ENCODE measurements at places on chromosomes 3 and 15.

DNA sequence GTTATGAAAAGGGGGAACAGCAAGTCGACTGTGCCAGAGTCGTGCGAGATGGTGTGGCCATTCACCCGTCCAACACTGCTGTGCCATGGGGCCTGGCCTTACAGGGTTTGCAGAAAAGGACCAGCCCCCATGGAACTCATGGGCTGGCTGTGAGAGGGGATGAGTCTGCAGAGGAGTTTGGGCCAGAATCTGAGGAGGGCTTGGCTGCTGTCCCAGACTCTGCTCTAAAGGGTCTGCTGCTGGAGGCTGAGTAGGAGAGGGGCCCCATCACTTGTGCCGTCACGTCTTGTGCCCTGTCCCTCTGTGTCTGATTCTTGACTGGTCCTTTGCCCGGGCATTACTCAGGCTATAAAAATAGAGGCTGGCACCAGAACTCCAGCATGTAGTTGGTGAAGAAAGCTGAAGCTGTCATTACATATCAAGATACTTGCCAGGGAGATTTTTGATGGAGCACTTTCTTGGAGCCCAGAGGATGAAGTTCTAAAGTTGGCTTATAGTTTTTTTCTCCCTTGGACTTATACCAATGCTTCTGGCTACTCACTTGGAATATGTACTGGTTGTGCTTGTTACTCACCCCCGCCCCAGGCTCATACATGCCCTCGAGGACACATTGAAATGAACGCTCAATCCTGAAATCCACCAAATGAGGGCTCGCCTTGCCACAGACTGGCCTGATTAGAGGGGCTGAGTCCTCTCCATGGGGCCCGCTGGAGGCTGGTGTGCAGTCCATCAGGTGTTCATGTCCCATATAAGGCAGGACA is 10.2 kb downstream of the PXYLP1 start:
- DNase-seq, result no peak

DNA sequence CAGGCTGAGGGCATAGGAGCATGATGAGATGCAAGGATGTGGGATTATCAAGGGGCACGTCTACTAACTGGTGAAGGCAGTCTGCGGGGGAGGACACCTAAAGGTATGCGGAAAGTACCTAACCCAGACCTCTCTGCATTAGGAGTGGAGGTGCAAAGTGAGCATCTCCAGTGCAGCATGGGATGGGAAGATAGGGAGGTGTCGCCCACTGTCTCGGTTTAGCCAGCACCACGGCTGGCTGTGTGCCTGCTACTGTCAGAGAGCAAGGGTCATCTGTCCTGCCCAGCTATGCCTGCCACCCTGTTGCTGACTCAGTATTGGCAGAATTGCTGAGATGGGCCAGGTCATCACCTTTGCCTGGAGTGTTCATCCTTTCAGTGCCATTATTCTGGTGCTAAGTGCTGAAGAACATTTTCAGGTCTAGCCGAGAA is 40.1 kb downstream of the OXNAD1 start:
- DNase-seq, result peak; percentile 46

DNA sequence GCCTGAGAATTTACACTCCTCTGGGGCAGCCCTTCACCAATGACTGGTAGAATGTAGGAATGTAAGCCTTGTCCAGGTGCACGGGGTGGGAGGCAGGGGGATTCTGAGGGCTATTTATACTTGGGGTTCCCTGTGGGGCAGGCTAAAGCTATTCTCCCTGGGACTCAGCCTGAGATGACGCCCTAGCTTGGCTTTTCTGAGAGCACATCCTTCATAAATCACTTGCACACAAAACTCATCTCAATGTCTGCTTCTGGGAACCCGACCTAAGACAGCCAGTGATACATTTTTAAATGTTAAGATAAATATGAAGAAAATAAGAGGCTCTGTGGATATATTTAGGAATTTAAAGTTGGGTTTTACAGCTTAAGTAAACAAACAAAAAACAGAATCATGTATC is 16.6 kb downstream of the TMEM158 start:
- DNase-seq, result no peak

- no peak for DNase-seq
Observed at GRCh38 chr3:135056733-135057310, 261.8 kb downstream of the EPHB1 start.

- no peak for DNase-seq
Observed at GRCh38 chr3:151320131-151320530, 3.5 kb upstream of the GPR87 start.

DNA sequence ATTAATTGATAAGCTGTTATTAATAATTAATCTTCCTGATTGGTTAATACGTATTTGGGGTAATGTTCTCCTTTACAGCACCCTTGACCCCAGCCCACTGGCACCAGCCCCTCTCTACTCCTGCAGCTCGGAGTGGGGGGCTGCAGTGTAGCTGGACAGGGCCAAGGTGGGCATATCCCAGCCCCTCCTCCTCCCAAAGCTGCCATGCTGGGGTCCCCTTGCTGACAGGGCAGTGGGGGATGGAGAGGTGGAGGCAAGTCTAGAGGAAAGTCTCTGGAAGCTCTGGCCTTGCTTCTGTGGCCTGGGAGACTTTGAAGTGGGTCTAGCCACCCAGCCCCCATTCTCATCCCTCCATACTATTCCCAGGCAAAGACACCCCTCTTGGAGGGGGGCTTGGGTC is 35.8 kb downstream of the HCN4 start:
- DNase-seq, result no peak

DNA sequence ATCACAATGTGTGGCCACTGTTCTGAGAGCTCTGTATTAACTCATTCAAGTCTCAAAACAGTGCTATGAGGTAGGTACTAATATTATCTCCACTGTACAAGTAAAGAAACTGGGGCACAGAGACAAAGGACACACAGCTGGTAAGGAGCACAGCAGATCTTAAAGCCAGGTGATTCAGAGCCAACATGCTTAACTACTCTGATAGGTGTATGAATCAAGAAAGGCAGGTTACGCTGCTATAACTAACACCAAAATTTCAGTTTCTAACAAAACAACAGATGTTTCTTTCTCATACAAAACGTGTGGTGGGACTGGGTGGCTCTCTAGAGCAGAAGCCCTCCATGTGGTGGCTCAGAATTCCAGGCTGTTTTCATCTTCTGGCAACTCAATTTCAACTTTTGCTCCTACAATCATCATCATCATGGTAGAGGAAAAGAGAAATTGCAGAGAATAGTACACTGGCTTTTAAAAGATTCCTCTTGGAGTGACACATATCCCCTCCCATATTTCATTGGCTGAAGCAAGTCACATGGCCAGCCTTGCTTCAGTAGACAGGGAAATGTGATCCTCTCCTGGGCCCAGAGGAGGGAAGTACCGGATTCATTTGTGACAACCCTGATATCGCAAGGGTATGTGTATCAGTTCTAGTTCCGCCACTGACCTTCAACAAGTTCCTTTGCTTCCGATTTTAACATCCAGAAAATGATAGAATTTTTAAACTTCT is 126.2 kb upstream of the PTX3 start:
- DNase-seq, result no peak

DNA sequence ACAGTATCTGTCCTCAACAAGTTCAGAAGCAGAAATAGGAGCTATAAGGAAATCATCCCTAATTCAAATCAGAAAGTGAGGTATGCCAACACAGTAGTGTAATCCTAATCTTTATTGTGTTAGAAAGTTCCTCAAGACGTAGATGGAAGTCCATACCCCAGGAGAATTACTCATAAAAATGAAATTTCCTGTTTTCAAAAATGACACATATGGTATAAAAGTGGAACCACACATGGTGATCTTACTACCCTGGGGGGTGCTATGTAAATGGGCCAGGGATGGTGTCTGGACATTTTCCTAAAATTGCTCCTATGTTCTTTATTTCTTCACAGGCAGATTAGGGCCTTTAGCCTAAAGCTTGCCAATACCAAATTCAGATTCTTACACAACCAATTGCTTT is 204.1 kb downstream of the ARRDC4 start:
- DNase-seq, result no peak

- no peak for DNase-seq
Observed at GRCh38 chr3:159668990-159669476, 319.6 kb upstream of the IL12A start.

DNA sequence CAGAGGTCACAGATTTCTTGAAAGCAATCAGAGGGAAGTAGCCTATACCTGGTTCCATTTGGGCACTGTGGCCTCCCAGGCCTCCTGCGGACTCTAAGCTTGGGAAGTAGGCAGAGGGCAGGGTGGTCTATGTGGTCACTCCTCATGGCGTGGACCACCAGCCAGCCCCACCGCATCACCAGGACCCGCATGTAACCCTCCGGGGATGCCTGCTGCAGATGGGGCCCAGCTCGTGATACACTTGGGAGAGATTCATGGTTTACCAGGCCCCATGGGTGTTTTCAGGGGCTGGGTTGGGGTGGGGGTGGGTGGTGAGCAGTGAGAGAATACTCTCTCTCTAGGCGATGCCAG is 123.7 kb downstream of the ASB7 start:
- no peak for DNase-seq

DNA sequence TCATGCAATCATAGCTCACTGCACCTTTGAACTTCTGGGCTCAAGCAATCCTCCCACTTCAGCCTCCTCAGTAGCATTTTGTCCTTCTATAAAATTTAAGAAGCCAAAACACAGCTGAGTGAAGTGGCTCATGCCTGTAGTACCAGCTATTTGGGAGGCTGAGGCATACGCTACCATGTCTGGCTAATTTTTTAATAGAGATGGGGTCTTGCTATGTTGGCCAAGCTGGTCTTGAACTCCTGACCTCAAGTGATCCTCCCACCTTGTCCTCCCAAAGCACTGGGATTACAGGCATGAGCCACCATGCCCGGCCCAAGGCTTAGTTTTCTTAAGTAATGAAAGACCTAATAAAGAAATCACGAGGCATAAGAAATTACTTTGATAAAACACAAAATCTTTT is 14.7 kb upstream of the FNDC3B start:
- no peak for DNase-seq

DNA sequence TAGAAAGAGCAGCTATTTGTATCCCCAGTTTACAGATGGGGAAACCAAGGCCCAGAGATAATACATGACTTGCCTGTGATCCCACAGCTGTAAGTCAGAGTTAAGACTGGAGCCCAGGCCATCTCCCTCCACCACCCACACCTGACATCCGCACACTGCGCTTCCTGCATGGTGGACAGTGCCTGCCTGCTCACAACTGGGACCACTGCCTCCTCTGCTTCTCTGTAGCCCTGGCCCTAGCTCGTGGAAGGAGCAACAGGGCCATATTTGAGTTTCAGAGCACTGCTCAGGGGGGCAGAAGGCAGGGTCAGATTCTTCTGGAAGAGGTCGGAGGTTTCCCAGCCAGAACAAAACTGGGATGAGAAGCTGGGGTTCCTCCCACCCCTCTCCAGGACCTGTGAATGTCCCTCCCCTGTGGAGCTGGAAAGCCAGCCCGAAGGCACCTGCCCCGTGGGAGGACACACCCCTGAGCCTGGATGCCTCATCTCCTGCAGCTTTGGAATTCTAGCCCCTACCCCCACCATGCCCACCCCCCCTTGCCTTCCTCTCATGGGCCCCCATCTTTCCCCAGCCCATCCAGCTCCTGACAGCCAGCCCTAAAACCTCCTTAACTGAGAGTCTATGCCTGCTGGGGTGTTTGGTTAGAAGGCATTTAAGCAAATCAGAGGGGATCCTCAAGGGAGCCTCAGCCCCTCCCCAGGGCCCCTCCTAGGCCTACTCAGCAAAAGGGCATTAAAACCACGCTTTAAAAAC is 100.1 kb downstream of the TPRA1 start:
- no peak for DNase-seq

DNA sequence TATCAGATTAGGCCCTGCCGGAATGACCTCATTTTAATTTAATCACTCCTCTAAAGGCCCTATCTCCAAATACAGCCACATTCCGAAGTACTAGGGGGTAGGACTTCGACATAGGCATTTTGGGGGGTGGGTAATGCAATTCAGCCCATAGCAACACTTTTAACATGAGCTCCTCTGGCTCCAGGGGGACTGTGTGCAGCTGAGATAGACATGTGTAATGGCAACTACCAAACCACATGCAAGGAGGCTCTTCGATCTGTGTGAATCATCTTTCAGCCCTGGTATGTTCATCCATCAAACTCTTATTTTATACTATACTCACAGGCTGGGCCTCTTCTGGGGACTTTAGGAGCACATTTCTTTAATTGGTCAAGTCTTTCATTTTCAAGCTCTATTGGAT is 57.4 kb upstream of the PPARG start:
- DNase-seq, result no peak

- no peak for DNase-seq
Observed at GRCh38 chr3:190118438-190118837, 2.3 kb downstream of the P3H2 start.

GRCh38 chr3:109563149-109563548 is 225.8 kb upstream of the DPPA4 start:
- DNase-seq, result no peak

GRCh38 chr3:53113293-53114010 is 16.8 kb downstream of the RFT1 start:
- no peak for DNase-seq

- peak; percentile 58 for DNase-seq
Observed at GRCh38 chr3:16884084-16884747, 539 bp upstream of the PLCL2 start.

DNA sequence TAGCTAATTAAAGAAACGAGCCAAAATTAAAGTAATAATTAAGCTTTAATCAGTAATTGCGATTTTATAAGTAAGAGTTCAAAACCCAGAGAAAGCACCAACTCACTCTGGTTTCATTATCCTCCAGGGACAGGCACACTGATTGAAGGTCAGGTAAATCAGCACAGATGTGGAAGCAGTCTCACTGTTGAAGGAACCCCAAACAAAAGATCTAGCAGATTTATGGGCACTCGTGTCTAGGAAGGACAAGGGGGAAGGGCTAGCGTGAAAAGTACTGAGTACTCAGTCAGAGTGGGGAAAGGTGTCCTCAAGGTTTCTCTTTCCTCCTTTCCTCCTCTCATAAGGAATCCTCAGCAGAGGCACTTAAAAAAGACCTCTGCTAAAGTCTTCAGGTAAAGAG is 320.1 kb downstream of the PYDC2 start:
- DNase-seq, result no peak

GRCh38 chr3:187080799-187081450 is 58.4 kb downstream of the RPL39L start:
- DNase-seq, result no peak

DNA sequence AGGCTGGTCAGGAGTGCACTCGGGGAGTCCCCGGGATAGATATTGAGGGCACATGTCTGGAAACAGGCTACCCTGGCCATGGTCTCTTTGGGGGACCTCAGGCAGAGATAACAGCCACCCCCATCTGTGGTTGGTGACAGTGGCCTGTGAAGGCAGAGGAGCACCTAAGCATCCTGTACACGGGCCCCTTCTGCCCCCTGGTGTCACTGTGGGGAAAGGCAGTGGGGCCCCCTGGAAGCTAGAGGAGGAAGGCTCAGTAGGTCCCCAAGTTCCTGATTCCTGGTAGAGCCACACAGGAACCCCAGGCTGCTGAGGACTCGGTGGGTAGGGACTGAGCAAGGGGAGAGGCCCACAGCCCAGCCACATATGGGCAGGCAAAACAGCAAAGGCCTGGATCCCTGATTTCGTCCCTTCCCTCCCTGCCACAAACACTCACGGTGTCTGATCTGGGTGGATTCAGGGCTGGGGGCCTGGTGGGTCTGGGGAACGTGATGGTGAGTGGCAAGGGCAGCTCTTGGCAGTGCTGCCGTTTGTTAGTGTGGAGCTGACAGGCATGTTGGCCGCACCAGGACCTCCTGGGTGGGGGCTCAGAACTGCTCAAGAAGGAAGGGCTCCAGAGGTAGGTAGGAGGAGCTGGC is 14.1 kb upstream of the CXCR6 start:
- DNase-seq, result peak; percentile 51
